ENCODE measurements at places on chromosomes 3 and 15. TPM values are rescaled to one million over a fixed set of nuclear protein-coding genes. Genes with fewer than 3 reads are reported as not detected.

Gene DUOX1
- 11.0 TPM for total RNA-seq

Gene SLC2A2
- 0.11 TPM for total RNA-seq

Gene SEMA3F
- total RNA-seq = 13.7 TPM

Gene DAZL
- total RNA-seq = under 0.01 TPM

Gene FAM219B
- 31.4 TPM for total RNA-seq

Gene PARP15
- not detected for total RNA-seq

Gene FRG2C
- not detected for total RNA-seq
